Astrocyte (in vitro differentiated cells and primary cell): ENCODE measurements at places on chromosomes 1 and 21. TPM values are rescaled to one million over a fixed set of nuclear protein-coding genes. Genes with fewer than 3 reads are reported as not detected.
A peak's percentile ranks its signal among the peaks of the same experiment; 100 is the strongest.

FOXD3 gene
- not detected in 2 replicates for total RNA-seq

GPR37L1 gene
- not detected in 2 replicates for total RNA-seq

OPTC gene
- total RNA-seq, result not detected in 2 replicates

CHI3L2 gene
- total RNA-seq, result 0.65 TPM in 1 of 2 replicates, not detected in the other

CSMD2 gene
- 11.1 and 13.6 TPM in 2 replicates for total RNA-seq

LCE1F gene
- not detected in 2 replicates for total RNA-seq

SLC44A5 gene
- 1.6 and 2.2 TPM in 2 replicates for total RNA-seq

DNA sequence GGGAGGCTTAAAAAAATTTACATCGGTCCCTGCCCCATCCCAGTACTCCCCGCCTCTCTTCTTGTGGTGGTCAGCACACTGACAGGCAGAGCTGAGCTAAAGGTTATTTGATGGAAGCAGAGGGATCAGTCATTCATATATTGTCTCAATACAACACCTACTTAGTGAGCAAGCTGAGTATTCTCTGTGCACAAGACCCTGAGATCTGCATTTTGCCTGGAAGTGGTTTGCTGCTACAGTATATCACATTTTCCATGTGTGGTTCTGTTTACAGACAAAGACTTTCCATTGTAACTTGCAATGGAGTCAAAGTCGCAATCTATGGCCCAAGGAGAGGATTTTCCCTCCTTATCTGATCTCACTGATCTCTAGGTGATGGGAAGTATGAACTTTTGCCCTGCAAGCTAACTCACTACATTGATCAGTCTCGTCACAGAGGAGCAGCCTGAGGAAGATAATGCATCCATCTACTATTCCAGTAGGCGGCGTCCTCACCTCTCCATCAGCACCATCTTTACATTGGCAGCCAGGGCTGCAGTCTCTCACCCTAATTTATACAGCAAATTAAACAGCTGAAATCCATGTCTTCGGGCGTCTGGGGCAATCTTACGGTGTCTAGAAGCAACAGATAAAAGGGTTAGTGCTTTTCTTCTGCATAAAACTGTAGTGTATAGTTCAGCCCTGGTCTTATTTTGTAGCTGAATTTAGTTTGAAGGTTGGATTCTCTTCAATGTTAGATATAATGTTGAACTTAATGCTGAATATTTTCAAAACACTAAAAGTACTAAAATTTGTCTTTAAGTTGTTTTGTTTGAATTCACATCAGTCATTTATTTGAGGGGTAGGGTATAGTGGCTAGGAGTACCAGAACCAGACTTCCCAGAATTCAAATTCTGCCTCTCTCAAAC lies 3.2 kb upstream of the TRAF5 start:
- H3K27me3 ChIP-seq, result no peaks in the 10 kb centered on the region
- DNase-seq, result no peak
- H3K4me3 ChIP-seq, result no peak overlapping the region
- no peaks in the 10 kb centered on the region for H3K36me3 ChIP-seq
- H3K4me1 ChIP-seq, result peaks cover 4% of the 10 kb centered on the region
- no peak overlapping the region for H3K27ac ChIP-seq

GRCh38 chr1:103911450-103911849 lies 161.8 kb downstream of the AMY1C start:
- H3K4me3 ChIP-seq, result no peak overlapping the region
- H3K27ac ChIP-seq, result no peak overlapping the region
- no peaks in the 10 kb centered on the region for H3K4me1 ChIP-seq

GRCh38 chr1:15214527-15214926 lies 32.5 kb upstream of the FHAD1 start:
- no peak overlapping the region for H3K27ac ChIP-seq
- no peak for DNase-seq
- no peaks in the 10 kb centered on the region for H3K36me3 ChIP-seq
- H3K27me3 ChIP-seq, result no peaks in the 10 kb centered on the region
- peaks cover 4% of the 10 kb centered on the region for H3K4me1 ChIP-seq
- no peak overlapping the region for H3K4me3 ChIP-seq

- H3K36me3 ChIP-seq, result no peaks in the 10 kb centered on the region
- no peaks in the 10 kb centered on the region for H3K27me3 ChIP-seq
- peak overlapping the region; percentile 97 for H3K4me3 ChIP-seq
- H3K27ac ChIP-seq, result no peak overlapping the region
- no peak for DNase-seq
Measured at GRCh38 chr1:157044326-157044725, 1.2 kb downstream of the ARHGEF11 start.

GRCh38 chr1:8202182-8202905 lies 115.6 kb upstream of the SLC45A1 start:
- no peaks in the 10 kb centered on the region for H3K36me3 ChIP-seq
- H3K4me3 ChIP-seq, result peak overlapping the region; percentile 24
- peak overlapping the region; percentile 65 for H3K27ac ChIP-seq
- peak; percentile 94 for DNase-seq
- H3K4me1 ChIP-seq, result peaks cover 43% of the 10 kb centered on the region

GRCh38 chr1:228366062-228366865 lies 40.4 kb downstream of the TRIM11 start:
- no peak overlapping the region for H3K4me3 ChIP-seq
- no peaks in the 10 kb centered on the region for H3K36me3 ChIP-seq
- no peaks in the 10 kb centered on the region for H3K4me1 ChIP-seq
- H3K27ac ChIP-seq, result no peak overlapping the region
- no peaks in the 10 kb centered on the region for H3K27me3 ChIP-seq

DNA sequence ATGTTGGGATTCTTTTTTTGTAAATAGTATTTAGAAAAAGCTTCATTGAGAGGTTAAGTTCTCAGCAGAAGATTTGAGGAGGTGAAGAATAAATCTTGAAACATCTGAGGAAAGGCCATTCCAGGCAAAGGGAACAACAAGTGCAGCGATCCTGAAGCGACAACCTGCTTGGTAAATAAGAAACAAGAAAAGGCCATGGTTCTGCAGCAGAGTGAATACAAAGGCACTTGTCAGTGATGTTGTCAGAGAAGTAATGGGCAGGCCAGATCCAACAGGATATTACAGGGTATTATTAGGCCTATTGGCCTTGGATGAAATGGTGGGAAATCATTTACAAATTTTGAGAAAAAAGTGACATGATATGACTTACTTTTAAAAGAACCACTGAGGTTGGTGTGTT lies 960.0 kb downstream of the PLA2G4A start:
- no peaks in the 10 kb centered on the region for H3K36me3 ChIP-seq
- H3K4me1 ChIP-seq, result no peaks in the 10 kb centered on the region
- H3K4me3 ChIP-seq, result no peak overlapping the region
- H3K27me3 ChIP-seq, result no peaks in the 10 kb centered on the region

DNA sequence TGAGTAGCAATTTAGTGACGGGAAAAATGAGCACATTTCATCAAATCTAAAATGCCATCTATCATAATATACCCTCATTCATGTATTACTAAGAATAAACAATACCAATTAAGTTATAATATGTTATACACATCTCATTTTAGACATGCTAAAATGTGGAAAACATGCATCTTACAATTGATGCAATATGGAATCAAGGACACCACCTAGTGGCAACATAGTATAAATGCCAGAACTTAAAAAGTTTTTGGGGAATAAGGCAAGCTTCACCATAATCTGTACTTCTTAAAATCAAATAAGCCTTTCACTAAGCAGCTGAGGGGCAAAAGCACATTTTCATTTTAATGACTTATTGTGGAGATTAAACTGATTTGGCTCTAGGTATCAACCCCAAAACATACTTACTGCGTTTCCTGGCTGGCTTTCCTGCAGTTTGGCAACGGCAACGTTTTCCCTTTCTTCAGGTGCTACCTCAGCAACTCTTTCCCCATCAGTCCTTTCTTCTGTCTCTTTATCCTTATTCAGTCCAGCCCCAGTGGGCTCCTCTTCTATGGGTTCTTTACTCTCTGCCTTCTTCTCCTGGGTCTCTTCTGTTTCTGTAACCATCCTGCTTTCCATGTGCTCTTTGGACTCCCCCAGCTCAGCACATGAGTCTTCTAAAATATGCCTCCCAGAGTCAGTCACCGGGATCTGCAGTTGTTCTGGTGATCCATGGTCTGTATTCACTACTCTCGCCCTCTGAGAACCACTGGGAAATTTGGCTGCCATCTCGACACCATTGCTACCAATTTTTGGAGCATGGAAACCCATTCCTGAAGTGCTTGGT lies 11.4 kb downstream of the SDE2 start:
- H3K4me1 ChIP-seq, result no peaks in the 10 kb centered on the region
- H3K36me3 ChIP-seq, result peaks cover 51% of the 10 kb centered on the region
- H3K4me3 ChIP-seq, result no peak overlapping the region
- H3K27ac ChIP-seq, result no peak overlapping the region
- no peaks in the 10 kb centered on the region for H3K27me3 ChIP-seq
